ENCODE measurements at places on chromosomes 5 and 9.

DNA sequence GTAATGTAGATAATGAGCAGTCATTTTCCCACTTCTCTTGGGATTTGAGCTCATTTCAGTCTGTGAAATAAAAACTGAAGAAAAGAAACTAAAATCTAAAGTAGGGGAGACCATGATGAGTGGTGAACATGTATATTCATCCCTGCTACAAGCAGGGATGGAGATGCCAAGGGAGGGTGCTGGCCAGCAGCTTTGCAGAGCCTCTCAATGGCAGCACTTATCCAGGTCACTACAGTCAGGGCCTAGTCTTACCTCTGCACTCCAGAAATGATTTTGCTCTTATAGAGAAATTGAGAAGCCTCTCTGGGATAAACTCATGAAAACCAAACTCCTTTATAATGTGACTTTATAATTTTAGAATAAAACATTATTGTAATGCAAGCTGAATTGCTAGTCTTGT is 317.6 kb downstream of the FBXL17 start:
- no peak for DNase-seq

DNA sequence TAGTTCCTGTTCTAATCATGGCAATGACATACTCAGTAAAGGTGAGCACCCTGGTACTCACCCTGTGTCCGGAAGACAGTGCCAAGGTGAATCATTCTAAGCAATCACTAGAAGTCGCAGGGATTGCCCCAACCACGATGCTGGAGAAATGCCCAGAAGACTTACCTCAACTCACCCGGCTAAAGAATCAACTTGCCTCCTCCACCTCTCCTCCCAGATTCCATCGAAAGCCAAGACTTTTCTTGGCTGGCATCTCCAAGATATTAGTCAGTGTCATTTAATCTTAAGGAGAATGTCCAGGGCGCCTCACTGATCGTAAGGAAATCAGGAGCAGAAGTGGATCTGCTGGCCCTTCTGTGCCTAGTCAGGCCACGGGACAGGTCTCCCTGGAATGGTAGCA is 204.9 kb downstream of the ERCC6L2 start:
- no peak for DNase-seq

DNA sequence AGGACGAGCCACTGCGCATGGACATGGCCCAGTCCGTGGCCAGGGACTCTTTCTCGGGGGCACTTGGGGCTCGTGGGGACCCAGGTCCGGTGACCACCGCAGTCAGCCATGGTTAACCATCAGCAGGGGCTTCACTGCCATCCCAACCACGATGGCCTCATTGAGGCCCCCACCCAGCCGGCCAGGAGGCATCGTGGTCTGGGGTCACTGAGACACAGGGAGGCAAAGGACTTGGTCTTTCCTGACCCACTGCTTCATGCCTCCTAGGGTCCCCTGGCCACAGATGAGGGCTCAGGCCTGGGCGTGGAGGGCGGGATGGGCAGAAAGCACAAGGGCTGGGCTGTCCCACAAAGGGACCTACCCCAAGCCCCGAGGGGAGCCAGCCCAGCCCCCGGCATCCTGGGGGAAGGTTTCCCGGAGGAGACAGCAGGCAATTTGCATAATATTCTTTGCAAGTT is 6.6 kb downstream of the NACC2 start:
- no peak for DNase-seq

GRCh38 chr9:77212801-77213200 is 35.5 kb downstream of the VPS13A start:
- DNase-seq = no peak

DNA sequence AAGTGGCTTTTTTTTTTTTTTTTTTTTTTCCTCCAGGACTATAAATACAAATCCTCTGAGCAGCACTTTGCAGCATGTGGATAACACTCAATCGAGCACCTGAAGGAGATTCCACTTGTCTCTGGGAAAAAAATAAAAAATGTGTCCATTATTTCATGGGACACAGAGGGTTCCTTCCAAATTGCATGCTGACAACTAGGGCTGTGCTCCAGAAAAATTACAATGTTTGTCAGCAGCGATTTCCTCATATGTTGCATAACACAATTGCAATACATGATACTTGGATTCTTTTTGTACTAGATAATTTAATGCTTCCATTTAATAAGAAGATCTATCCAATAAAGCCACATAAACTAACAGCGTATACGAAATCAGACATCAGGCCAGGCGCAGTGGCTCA is 84.4 kb downstream of the CDH18 start:
- DNase-seq = no peak

GRCh38 chr5:134975843-134976242 is 8.1 kb downstream of the CATSPER3 start:
- no peak for DNase-seq

DNA sequence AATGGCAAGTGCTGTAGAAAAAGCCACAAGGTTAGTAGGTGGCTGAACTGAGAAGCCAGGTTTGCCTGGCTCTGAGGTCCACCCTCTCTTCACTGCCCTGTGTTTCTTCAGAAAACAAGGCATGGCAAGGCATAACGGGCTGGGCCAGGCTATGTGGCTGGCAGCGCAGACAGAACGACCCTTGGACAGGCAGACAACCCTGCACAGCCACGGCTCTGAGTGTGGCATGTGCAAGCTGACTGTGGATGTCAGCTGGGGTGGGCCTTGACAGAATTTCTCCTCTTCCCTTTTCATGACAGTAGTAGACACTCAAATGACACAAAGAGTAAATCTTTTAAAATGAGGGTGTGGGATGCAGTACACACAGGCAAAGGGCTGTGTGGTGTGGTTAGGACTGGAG is 81.7 kb downstream of the MACROH2A1 start:
- DNase-seq = no peak

DNA sequence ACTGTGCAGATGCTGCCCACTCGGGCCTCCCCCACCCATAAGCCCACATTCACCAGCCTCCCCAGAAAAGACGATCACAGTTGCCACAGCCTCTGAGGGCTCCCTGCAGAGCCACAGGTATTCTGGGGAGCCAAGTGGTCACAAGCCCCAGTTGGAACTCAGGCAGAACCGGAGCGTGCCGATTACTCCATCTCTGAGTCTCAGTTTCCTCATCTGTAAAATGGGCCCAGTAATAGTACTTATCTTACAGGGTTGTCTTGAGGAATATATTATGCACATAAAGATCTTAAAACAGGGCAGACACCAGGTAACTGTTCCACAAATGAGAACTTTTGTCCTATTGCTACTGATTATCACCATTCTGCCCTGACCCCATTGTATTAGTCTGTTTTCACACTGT is 57.7 kb upstream of the FUBP3 start:
- DNase-seq = no peak

- DNase-seq = no peak
Observed at GRCh38 chr9:85484235-85484634, 257.5 kb downstream of the AGTPBP1 start.

DNA sequence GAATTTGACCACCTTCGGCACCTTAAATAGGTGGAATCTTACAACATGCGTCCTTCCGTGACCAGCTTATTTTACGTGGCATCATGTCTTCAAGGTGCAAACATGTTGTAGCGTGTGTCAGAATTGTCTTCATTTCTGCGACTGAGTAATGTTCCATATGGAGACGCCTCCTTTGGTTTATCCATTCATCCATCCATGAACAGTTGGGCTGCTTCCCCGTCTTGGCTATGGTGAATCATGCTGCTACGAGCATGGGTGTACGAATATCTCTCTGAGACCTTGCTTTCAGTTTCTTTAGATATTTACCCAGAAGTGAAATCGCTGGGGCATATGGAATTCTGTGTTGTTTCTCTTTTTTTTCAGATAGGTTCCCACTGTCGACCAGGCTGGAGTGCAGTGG is 391.9 kb upstream of the IRX2 start:
- no peak for DNase-seq

DNA sequence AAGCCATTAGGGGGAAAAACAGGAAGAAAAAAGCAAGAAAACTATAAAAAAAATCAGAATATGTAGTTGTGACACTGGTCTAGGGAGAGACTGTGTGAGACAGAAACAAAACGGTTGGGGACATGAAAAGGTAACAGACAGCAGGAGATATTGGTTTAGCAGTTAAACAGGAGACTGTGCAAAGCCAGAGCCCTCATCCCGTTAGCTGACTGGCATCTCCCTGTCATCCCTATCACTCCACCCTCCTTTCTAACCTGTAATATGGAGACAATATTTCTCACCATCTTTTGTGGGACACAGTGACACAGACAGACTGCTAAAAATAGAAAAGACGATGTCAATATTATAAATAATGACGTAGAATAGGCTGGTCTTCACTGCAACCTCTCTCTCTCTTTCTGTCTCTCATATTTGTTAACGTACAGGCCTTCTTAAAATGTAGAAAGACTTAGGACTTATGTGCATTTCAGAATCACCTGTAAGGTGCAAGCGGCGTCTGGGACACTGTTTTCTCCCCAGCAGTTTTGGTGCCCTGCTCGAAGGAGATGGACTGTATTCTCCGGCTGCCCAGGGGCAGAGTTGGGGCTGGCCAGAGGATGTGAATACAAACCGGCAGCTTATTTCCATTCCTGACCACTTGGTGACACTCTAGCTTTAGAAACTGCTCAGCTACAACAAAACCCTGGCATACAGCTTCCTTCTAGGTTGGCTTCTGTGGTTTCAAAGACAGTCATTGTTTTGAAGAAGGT is 190.6 kb downstream of the MAT2B start:
- peak; percentile 86 for DNase-seq

GRCh38 chr5:65037831-65038815 is 269.4 kb downstream of the CWC27 start:
- DNase-seq = no peak

DNA sequence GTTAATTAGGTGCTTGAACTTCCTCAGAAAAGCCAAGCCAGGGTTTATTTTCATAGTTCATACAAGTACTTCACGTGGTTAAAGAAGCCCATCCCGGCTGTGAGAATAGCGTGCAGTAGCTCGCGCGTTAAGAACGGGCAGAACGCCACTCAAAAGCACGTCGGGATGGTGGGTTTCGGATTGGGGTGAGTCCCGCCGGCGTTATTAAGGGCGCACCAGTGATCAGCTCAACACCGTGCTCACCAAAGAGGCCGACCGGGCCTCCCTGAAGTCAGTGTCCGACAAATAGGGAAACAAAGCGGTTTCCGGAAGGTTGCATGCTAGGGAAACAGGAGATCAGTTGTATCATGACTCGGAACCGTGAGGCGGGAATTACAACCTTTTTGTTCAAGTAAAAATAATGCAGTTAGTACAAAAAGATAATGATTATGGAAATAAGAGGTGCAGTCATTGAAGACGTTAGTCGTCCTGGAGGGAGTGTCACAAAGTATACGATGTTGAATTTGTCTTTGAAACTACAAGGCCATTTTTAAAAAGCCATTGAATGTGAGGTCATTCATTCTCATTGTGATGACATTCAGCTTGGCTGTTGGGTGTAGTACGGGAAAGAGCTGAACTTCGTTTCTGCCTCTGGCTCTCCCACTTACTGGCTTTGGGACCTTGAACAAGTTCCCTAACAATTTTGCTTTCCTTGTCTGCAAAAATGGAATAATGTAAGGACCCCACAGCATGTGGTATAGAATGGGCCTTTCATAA is 992 bp downstream of the SETD9 start:
- DNase-seq = peak; percentile 55

- no peak for DNase-seq
Observed at GRCh38 chr9:133238272-133238850, 29.3 kb upstream of the OBP2B start.

GRCh38 chr5:170885809-170886208 is 24.0 kb downstream of the RANBP17 start:
- no peak for DNase-seq

GRCh38 chr9:91515074-91515687 is 91.5 kb upstream of the NFIL3 start:
- DNase-seq = peak; percentile 68

DNA sequence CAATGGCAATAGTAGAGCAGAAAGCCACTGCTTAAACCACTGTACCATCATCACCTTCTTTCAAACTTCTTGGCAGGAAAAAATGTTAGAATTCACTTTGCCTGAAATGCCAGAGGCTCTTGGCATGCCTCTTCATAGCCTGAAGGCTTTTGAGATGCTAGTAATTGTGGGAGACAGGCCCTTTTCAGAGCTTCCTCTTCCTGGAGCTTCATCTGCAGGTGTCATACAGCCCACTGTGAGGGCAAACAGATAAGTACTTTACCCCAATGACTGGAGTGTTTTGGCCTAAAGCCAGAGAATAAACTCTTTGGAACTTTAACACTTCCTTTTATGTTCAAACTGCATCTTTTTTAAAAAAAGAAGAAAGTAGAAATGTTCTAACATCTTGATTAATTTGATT is 81.3 kb upstream of the TMEM171 start:
- DNase-seq = no peak

Data from HCEC 1CT (cell line).